Adrenal gland (tissue), 19 donors: ENCODE measurements at places on chromosomes 3 and 15. TPM values are rescaled to one million over a fixed set of nuclear protein-coding genes. Genes with fewer than 3 reads are reported as not detected.

DNA sequence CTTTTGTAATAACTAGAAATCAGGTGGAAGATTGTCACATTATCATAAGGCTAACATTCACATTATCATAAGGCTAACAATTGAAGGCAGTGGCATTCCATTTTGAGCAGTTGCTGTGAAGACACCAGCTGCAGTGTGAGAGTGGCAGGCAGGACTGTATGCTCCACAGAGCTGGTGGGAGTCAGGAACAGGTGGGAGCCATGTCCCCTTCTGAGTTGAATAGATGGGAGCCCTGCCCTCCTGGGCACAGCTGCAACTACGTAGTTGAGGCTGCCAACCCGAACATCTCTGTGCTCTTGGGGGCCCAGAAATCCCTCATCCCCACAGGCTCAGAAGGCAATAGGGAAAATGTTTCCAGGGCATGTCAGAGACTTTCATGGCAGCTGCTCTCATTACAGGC is 1627.6 kb downstream of the SI start:
- no peaks in the 10 kb centered on the region for H3K36me3 ChIP-seq
- DNase-seq = no peak
- H3K4me1 ChIP-seq = no peaks in the 10 kb centered on the region
- H3K27ac ChIP-seq = no peak overlapping the region
- no peaks in the 10 kb centered on the region for H3K27me3 ChIP-seq

- no peaks in the 10 kb centered on the region for H3K4me1 ChIP-seq
- no peaks in the 10 kb centered on the region for H3K36me3 ChIP-seq
- H3K4me3 ChIP-seq = no peak overlapping the region
- DNase-seq = no peak
- H3K27me3 ChIP-seq = no peaks in the 10 kb centered on the region
These were observed 45.0 kb upstream of the SPRED1 start for GRCh38 chr15:38207621-38208020.

- H3K4me1 ChIP-seq = peaks cover 10% of the 10 kb centered on the region
- no peak for DNase-seq
- no peaks in the 10 kb centered on the region for H3K27me3 ChIP-seq
These were observed 15.9 kb downstream of the SEMA3G start for GRCh38 chr3:52429031-52429430.

DNA sequence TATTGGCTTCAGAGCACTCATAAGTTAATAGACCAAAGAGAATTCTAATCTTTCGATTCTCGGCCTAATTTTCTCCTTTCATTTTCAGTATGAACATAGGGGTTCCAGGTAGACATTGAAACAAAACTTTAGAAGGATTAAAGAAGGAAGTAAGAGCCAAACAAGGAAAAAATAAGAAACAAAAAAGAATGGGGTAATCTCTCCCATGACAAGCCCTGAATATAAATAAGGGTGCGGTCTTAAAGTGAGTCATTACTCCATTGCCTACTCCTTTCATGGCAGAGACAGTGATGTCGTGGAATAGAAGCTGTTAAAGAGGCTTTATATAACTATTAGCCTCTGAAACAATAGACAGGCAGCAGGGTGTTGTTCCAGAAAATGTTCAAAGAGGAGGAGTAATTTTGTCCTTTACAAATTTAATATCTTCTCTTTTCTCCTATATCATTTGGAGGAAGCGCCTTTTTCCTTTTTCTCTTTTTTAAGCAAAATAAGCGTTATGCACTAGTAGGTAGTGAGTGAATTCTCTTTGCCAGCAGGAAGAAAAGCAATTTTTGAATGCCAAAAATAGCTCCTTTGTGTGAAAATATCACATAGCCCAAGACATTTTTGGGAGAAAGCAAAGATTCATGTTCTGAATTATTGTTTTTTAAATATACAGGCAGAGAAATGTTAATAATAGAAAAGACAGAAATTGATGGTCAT is 607.9 kb upstream of the KCNMB2 start:
- H3K4me3 ChIP-seq = no peak overlapping the region
- H3K36me3 ChIP-seq = no peaks in the 10 kb centered on the region
- peaks cover 4% of the 10 kb centered on the region for H3K4me1 ChIP-seq
- H3K27ac ChIP-seq = no peak overlapping the region
- no peaks in the 10 kb centered on the region for H3K27me3 ChIP-seq

DNA sequence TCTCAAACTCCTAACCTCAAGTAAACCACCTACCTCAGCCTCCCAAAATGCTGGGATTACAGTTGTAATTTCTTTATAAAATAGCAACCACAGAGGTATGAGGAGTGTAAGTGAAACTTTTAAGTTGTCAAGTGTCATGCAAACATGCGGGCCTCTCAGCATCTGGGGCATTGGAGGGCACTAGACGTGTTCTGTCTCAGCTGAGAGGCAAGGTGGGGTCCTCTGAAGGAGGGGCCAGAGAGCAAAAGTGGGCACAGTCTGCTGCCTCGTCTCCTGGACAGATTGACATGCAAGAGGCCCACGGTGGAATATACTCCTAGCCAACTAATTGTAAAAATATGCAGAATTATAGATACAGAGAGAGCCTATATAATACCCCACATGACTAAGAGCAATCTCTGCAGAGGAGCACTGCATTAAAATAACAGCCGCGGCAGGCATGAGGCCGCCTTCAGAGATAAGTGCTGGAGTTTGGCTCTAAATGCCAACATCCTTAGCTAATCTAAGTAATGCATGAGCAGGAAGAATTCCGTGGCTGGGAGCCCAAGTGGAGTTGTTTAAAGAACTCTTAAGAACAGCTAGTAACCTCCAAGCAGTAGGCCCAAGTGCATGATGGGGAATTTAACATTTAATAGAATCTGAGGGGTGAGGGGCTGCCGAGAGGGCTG is 87.8 kb upstream of the RNU6-1 start:
- H3K36me3 ChIP-seq = no peaks in the 10 kb centered on the region
- no peak overlapping the region for H3K4me3 ChIP-seq
- H3K27me3 ChIP-seq = no peaks in the 10 kb centered on the region
- H3K4me1 ChIP-seq = no peaks in the 10 kb centered on the region
- DNase-seq = peak; percentile 60

The SH3GL3 gene
- total RNA-seq = not detected

DNA sequence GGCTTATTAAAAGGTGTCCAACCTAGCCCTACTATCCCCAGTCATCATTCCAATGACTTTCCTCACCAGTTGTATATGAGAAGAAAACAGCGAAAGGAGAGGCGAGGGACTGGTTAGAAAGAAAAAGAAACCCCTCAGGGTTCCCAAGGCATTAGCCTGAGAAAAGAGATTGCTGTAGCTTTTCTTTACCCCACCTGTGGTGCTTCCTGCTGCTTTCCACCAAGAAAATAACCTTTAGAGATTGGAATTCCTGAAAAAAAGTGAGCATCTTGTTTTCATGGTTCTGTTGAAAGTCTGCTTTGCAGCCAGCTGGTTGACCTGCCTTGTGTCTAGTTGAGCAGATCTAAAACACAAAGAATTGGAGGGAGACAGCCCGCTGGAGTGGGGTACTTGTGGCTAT is 196.4 kb downstream of the CADPS start:
- H3K36me3 ChIP-seq = no peaks in the 10 kb centered on the region
- no peaks in the 10 kb centered on the region for H3K4me1 ChIP-seq
- DNase-seq = no peak
- H3K27me3 ChIP-seq = no peaks in the 10 kb centered on the region

DNA sequence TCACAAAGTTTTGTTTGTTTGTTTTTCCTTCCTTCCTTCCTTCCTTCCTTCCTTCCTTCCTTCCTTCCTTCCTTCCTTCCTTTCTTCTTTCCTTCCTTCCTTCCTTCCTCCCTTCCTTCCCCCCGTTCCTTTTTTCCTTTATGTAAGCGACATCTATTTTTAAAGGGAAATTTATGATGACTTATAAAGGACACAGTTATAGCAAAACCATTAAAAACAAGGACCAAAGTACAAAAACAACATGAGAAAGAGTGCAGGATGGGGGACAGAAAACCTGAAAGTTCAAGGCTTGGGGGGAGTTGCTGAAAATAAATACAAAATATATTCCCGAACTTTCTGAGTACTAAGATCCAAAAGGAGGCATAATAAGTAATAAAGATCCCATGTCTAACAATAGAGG is 1.8 kb downstream of the ADGRG7 start:
- H3K4me3 ChIP-seq = no peak overlapping the region
- H3K4me1 ChIP-seq = no peaks in the 10 kb centered on the region
- peaks cover 6% of the 10 kb centered on the region for H3K27me3 ChIP-seq
- H3K36me3 ChIP-seq = no peaks in the 10 kb centered on the region

The FETUB gene
- total RNA-seq = not detected

DNA sequence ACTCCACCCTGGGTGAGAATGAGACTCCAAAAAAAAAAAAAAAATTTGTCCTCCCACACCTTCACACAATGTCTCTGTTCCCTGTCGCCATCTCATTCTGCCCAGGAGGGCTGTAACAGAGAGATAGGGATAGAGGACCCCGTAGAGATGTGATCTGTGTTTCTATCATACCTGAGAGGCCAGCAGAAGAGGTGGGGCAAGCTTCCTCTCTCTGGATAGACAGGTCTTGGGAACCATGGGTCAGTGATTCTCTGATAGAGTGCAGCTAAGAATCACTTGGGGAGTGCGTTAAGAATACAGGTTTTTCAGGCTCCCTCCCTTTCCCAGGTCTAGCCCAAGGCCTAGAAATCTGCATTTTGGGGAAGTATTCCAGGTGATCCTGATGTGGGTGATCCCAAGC is 8.3 kb downstream of the CA12 start:
- H3K4me3 ChIP-seq = no peak overlapping the region
- no peaks in the 10 kb centered on the region for H3K4me1 ChIP-seq
- peaks cover 13% of the 10 kb centered on the region for H3K27me3 ChIP-seq
- H3K36me3 ChIP-seq = no peaks in the 10 kb centered on the region
- no peak overlapping the region for H3K27ac ChIP-seq
- DNase-seq = no peak

DNA sequence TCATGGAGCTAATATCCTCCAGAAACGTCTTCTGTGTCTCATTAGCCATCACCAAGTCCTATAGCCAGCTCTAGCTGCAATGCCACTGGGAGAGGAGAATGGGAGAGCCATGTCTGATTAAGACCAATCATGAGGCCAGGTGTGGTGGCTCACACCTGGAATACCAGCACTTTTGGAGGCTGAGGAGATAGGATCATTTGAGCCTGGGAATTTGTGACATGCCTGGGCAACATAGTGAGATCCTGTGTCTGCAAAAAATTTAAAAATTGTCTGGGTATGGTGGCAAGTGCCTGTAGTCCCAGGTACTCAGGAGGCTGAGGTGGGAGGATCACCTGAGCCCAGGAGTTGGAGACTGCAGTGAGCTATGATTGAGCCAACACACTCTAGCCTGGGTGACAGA is 13.1 kb downstream of the MGLL start:
- DNase-seq = no peak
- H3K4me1 ChIP-seq = no peaks in the 10 kb centered on the region
- H3K27me3 ChIP-seq = no peaks in the 10 kb centered on the region
- H3K4me3 ChIP-seq = no peak overlapping the region
- H3K36me3 ChIP-seq = no peaks in the 10 kb centered on the region
- no peak overlapping the region for H3K27ac ChIP-seq

DNA sequence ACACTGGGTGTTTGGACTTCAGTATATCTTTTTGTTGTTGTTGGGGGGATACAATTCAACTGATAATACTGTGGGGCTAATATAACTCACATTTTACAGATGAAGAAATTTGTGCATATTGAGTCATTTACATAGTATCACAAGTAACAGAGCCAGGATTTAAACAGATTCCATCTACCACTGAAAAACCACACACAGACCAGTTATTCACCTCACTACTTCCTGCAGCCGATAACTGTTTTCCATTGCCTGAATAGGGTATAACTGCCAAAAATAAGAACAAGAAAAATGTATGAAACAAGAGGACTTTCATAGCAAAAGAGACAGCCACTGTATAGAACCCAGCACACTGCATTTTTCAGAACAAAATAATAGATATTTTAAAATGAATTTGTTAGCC is 215.8 kb upstream of the CNTN6 start:
- H3K27me3 ChIP-seq = no peaks in the 10 kb centered on the region
- DNase-seq = no peak
- H3K4me1 ChIP-seq = no peaks in the 10 kb centered on the region
- H3K27ac ChIP-seq = no peak overlapping the region

DNA sequence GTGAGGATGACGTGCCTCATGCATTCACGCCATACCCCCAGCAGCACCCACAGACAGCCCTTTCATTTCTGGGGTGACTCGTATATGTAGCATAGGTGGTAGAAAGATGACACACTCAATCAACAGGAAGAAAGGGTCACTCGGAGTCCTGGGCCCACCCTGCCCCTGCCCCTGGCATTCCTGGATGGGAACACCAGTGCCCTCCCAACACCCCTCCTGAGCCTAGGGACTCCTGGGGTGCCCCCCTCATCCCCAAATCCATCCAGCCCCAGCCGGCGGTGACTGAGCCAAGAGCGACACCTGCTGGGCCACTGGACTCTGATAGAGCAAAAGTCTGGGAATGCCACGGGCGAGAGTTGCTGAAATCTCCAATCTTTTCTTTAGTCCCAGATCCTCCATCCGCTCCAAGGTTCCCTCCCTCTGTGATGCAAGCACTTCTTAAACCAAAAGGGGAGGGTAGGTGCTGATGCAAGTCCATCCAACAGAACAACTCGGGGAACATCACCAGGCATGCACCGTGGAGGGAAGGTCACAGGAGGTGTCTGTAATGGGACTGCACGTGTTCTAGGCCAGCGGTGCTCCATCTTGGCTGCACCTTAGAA is 31.1 kb downstream of the ACAN start:
- H3K27ac ChIP-seq = no peak overlapping the region
- no peak overlapping the region for H3K4me3 ChIP-seq
- H3K27me3 ChIP-seq = no peaks in the 10 kb centered on the region
- peak; percentile 63 for DNase-seq
- H3K4me1 ChIP-seq = no peaks in the 10 kb centered on the region
- no peaks in the 10 kb centered on the region for H3K36me3 ChIP-seq

DNA sequence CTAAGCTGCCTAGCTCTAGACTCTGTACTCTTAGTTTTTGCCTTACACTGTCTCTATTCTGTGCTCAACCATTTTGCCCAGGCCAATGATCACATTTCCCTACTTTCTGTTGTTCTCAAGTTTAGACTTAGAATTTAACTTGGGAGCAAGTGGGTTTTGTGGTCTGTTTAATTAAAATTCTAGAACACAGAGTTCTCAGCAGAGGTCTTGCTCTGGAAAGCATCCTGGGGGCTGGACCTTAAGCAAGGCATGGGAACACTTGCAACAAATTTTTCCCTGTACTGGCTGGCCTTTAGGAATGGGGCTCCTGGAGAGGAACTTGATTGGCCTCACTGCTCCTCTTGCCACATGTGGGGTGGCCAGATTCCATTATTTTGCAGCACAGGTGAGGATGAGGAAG is 236.3 kb upstream of the LRTM1 start:
- no peak overlapping the region for H3K4me3 ChIP-seq
- no peaks in the 10 kb centered on the region for H3K27me3 ChIP-seq
- H3K4me1 ChIP-seq = no peaks in the 10 kb centered on the region
- no peaks in the 10 kb centered on the region for H3K36me3 ChIP-seq
- no peak for DNase-seq
